ENCODE measurements at places on chromosomes 4 and X.
A peak's percentile ranks its signal among the peaks of the same experiment; 100 is the strongest.

DNA sequence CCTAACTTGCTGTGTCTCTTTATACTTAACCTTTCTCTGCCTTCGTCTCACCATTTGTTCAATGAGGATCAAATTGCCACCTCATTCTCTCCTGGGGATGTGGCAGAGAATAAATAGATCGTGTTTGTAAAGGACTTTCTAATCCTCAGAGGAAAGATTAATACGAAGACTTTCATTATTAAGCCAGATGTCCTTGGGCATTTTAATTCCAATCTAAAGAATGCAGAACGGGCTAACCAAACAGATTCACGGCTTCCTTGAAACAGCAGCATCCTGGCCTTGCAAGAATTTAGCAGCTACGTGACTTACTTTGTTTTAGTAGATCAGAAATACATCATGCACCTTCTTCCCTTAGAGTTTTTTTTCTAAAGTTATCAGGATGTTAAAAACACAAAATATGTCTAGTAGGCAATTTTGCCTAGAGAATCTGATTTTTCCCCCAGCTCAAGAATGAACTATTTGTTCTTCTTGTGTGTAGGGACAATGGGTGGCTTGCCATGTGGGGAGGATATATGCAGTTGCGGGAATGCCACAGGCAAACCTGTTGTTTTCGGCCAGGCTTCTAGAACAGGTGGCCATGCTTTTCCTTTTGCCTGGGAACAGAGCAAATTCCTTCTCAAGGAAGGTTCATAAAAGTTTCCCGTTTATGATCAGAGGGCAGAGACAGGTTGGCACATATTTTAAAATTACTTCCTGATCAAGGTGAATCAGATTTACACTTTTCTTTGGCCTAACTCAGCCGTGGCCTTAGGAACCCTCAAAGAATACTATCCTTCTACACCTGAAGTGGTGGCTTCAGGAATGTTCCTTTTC is 3.0 kb downstream of the MID1 start:
- no peak for DNase-seq

- DNase-seq, result no peak
These were observed 37.7 kb upstream of the LRBA start for GRCh38 chr4:151052785-151053184.

DNA sequence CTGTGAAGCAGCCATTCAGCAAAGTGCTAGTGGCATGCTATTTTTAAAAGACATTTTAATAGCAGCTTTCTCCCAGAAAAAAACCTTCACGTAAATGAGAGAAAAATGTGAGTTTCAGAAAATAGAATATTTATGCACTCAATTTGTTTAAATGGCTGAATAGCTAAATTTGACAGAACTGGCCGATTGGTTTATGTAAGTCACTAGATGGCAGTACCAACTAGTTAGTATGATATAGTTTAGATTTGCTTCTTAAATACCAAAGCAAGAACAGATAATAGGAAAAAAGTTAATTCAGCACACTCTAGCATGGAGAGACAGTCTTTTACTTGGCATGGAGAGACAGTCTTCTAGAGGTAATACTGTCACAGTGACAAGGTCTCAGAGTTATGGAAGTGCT is 250.1 kb downstream of the SNCA start:
- no peak for DNase-seq

- no peak for DNase-seq
These were observed 85.1 kb downstream of the APBB2 start for GRCh38 chr4:41129128-41129754.

- no peak for DNase-seq
These were observed 7.3 kb downstream of the CCDC22 start for GRCh38 chrX:49242545-49243066.

GRCh38 chr4:173357939-173358338 is 12.8 kb upstream of the SAP30 start:
- DNase-seq, result no peak

- DNase-seq, result no peak
These were observed 46.5 kb upstream of the TMEM33 start for GRCh38 chr4:41888687-41889074.

DNA sequence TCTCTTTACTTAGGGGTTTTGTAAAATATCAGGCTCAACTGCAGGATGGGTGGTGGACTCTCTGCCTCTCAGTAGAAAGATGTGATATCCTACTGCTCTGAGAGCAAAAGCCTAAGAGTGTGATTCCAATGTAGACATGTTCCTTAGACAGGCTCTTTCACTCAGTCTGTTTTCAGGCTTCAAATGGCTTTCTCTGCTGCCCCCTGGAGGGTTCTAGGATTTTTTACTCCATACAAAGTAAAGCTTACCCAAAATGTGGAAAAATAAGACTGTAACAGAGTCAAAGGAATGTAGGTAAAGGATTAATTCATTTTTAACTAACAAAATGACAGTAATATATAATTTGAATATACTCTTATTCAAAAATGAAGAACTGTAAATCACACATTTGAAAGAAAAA is 32.1 kb downstream of the ZGRF1 start:
- peak; percentile 65 for DNase-seq

- DNase-seq, result no peak
These were observed 70.7 kb downstream of the LEF1 start for GRCh38 chr4:108097990-108098553.

- DNase-seq, result no peak
These were observed 90.5 kb downstream of the BCOR start for GRCh38 chrX:40007131-40007755.

GRCh38 chr4:55598641-55599040 is 6.6 kb upstream of the PDCL2 start:
- no peak for DNase-seq

DNA sequence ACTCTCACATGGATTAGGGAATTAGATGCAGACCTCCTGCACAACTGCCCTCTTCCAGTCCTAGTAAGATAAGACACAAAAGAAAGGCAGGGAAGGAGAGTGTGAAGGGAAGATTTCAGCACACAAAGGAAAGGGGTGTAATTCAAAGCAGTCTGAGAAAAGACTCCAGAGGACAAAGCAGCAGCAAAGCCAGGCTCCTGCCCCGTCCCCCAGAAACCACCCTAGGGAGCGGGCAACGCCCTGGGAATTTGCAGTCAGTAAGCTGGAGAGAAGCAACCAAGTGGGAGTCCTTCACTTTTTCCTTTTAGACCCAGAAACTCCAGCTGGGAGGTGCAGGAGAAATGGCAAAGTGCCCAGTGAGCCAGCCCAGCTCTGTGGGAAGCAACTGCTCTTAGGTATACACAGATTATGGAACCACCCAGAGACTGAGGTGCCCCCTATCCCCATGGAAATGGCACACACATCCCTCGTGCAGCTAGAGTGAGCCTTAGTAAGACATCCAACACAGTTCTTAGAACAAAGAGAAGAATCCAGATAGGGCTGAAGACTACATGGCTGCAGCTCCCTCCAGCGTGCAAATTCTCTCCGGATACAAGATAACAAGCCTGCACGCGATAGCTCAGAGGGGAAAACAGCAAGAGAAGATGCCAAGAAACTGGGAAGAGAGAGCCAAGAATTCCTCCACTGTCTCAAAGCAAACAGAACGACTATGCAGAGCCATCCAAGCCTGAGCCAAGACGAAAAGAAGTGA is 26.5 kb upstream of the IRAK1 start:
- DNase-seq, result no peak

GRCh38 chr4:117422297-117422696 is 336.9 kb upstream of the TRAM1L1 start:
- no peak for DNase-seq

DNA sequence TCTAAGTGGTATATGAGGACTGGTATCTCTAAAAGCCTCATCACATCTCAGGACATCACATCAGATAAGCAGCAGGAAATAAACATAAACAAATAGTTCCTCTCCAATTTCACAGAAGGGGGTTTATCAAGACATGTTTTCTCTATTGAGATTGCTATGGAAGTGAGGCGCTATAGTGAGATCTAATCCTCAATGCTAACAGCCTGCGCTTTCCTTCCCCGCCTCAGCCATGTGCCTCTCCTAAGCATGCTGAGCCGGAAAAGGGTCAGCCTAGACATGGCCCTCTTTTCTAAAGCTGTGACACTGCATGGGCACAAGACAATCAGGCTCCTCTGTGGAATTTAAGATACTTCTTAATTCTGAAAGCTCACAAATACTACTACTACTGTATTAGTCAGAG is 286.1 kb downstream of the INPP4B start:
- DNase-seq, result no peak

- no peak for DNase-seq
These were observed 425.1 kb downstream of the GBA3 start for GRCh38 chr4:23117826-23118225.

GRCh38 chr4:6119507-6120020 is 80.8 kb downstream of the JAKMIP1 start:
- no peak for DNase-seq

DNA sequence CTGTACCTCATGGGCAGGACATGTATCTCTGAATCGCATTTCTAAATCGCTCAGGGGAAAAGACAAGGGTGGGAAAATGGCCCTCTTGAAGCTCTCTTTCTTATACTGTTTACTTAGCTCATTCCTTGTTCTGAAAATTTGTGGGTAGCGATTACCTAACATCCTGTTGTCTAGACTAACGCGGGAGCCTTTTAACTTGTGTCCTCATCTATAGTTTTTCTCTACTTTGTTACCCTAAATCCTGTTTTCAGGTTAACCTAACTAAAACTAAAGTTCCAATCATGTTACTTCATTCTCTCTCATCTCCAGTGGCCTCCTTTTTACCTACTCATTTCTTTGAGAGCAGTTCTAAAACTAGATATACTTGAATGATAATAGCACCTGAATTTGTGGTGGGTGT is 45.0 kb downstream of the SNX25 start:
- peak; percentile 10 for DNase-seq

DNA sequence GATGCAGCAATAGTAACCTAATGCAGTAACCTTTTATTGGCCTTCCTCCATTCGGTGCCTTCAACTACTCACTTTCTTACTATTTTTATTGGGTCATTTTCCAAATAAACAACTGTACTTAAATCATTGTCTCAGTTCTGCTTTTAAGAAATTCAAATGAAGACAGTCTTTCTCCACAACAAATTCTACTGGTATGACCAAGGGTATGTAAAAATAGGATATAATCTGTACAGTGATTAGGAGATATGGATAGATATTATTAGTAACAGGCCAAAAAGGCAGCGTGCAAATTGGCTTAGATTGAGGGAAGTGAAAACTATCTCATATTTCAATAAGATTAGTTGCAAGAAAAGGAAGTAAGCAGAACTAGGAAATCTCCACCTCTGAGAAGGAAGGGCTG is 177.4 kb upstream of the PPP1R2C start:
- no peak for DNase-seq

GRCh38 chrX:126557151-126557550 is 4.5 kb upstream of the DCAF12L1 start:
- no peak for DNase-seq

GRCh38 chr4:69689599-69689998 is 36.6 kb upstream of the UGT2A1 start:
- peak; percentile 18 for DNase-seq

GRCh38 chr4:184790826-184791225 is 34.9 kb downstream of the ACSL1 start:
- DNase-seq, result no peak

- DNase-seq, result peak; percentile 45
These were observed 51.2 kb downstream of the LGI2 start for GRCh38 chr4:24979554-24979953.

DNA sequence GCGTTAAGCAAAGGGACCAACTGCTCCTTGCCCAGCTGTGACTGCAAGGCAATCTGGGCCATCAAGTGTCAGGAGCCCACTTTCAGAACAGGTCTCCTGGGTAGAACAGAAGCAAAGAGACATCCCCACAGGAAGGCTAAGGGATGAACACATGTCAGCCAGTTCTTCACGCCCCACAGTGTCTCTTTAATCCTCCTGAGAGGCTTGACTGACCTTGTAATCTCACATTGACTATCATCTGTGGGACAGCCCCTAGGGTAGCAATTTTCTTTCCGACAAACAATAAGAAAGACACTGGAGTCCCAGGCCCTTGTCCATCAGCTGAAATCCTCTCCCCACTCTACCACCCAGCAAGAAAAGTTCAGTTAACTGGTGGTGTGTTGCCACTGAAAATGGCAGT is 1.0 kb downstream of the CHRDL1 start:
- DNase-seq, result no peak

DNA sequence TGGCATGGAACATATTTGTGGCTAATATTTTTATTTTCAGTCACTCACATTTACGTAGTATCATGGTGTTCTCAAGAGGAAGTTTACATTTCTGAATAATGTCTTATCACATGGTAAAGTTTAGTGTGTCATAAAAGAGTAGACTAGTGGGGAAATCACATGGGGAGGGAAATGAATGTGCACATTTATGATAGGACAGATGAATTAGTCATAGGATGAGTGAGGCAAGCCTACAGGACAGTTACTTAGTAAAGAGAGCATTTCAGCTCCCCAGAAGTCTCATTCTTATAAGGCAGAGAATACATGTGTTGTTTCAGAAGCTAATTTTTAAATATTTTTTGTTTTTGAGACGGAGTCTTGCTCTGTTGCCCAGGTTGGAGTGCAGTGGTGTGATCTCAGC is 6.2 kb downstream of the GK start:
- no peak for DNase-seq

DNA sequence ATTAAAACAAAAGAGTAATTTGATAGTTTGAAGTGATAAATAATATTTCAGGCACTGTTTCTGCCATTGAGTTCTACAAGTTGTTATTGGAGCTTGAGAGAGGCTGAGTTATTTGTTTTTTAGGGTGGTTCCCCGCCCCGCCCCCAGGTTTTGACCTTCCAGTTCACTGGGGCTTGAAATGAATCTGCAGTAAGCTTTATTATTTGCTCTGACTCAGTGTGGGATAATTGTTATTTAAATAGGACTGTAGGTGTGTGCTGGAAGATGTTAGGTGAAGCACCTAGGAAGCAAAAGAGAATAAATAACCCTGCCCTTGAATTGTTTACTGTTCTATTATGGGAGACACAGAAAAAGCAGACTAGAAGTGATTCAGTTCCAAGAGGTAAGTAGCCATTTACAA is 81.2 kb upstream of the KCNIP4 start:
- no peak for DNase-seq

- no peak for DNase-seq
These were observed 96.3 kb upstream of the ADAMTS3 start for GRCh38 chr4:72665171-72665968.

GRCh38 chr4:8303485-8304281 is 34.1 kb downstream of the HTRA3 start:
- DNase-seq, result no peak

- DNase-seq, result peak; percentile 53
These were observed 27.5 kb upstream of the HTRA3 start for GRCh38 chr4:8241895-8242696.

DNA sequence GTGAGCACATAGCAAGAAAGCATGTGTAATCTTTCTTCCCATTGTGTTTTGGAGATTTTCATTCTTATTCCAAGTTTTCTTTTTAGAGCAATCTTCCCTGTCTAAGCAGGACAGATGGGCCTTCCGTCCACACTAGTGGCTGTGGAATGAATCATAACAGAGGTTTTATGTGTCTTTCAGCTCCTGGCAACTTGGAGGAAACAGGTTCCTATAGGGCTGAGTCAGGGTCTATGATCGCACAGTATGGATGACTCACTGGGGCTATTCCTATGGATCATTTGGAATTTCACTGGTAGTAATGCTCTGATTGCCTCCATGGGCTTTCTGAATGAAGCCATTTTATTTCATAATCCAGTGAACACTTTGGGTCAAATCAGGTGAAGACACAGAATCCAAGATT is 51.8 kb upstream of the CBLL2 start:
- no peak for DNase-seq

Measured in putamen (tissue), 1 donor.